Keratinocyte (primary cell): ENCODE measurements at places on chromosomes 13 and 19. TPM values are rescaled to one million over a fixed set of nuclear protein-coding genes. Genes with fewer than 3 reads are reported as not detected.

CPB2 gene
- polyA plus RNA-seq: 0.06 to 0.26 TPM (median 0.08 TPM) in 3 replicates

TMEM272 gene
- 0.01 TPM in 1 of 3 replicates, not detected in the others for polyA plus RNA-seq

PNMA8A gene
- polyA plus RNA-seq: 0.16 to 0.28 TPM (median 0.24 TPM) in 3 replicates

FRY gene
- polyA plus RNA-seq: 0.52 to 0.80 TPM (median 0.60 TPM) in 3 replicates

DPF1 gene
- polyA plus RNA-seq: 1.5 to 1.9 TPM (median 1.8 TPM) in 3 replicates

TSSK6 gene
- 0.47 to 1.0 TPM (median 0.77 TPM) in 3 replicates for polyA plus RNA-seq

GFY gene
- polyA plus RNA-seq: not detected in 3 replicates

MEF2B gene
- 0.05 to 0.17 TPM (median 0.11 TPM) in 3 replicates for polyA plus RNA-seq

USHBP1 gene
- polyA plus RNA-seq: not detected in 3 replicates

TICAM1 gene
- 2.1 to 2.5 TPM (median 2.2 TPM) in 3 replicates for polyA plus RNA-seq

PSG1 gene
- polyA plus RNA-seq: 0.24 to 0.28 TPM (median 0.27 TPM) in 3 replicates

OR7A5 gene
- polyA plus RNA-seq: 0.01 to 0.13 TPM in 2 of 3 replicates, not detected in the other

LILRB1 gene
- not detected in 3 replicates for polyA plus RNA-seq

KPTN gene
- polyA plus RNA-seq: 7.0 to 10.2 TPM (median 7.3 TPM) in 3 replicates

TMEM150B gene
- polyA plus RNA-seq: not detected in 3 replicates

FGF21 gene
- not detected in 3 replicates for polyA plus RNA-seq

CRLF1 gene
- polyA plus RNA-seq: 0.20 to 1.5 TPM (median 0.98 TPM) in 3 replicates

ZNF221 gene
- polyA plus RNA-seq: 1.5 TPM in 3 replicates

ZNF808 gene
- polyA plus RNA-seq: 5.7 to 6.8 TPM (median 5.8 TPM) in 3 replicates

NCR1 gene
- not detected in 3 replicates for polyA plus RNA-seq

CGB3 gene
- not detected in 3 replicates for polyA plus RNA-seq

ZNF136 gene
- 2.4 to 3.0 TPM (median 2.9 TPM) in 3 replicates for polyA plus RNA-seq

CGB2 gene
- polyA plus RNA-seq: not detected in 3 replicates

C13orf46 gene
- polyA plus RNA-seq: 0.03 to 0.10 TPM in 2 of 3 replicates, not detected in the other

VSTM1 gene
- polyA plus RNA-seq: not detected in 3 replicates

BCAM gene
- polyA plus RNA-seq: 13.6 to 28.4 TPM (median 20.8 TPM) in 3 replicates

ZNF471 gene
- 1.8 to 5.8 TPM (median 5.1 TPM) in 3 replicates for polyA plus RNA-seq

C19orf18 gene
- polyA plus RNA-seq: 0.24 to 0.59 TPM (median 0.48 TPM) in 3 replicates

ANGPTL4 gene
- 102 to 143 TPM (median 112 TPM) in 3 replicates for polyA plus RNA-seq

TNFSF13B gene
- 0.12 to 1.5 TPM (median 1.1 TPM) in 3 replicates for polyA plus RNA-seq

PINLYP gene
- 14.5 to 19.2 TPM (median 16.0 TPM) in 3 replicates for polyA plus RNA-seq

IL12RB1 gene
- 0.09 TPM in 1 of 3 replicates, not detected in the others for polyA plus RNA-seq

MEIOSIN gene
- not detected in 3 replicates for polyA plus RNA-seq

CBLC gene
- polyA plus RNA-seq: 27.8 to 58.6 TPM (median 30.1 TPM) in 3 replicates

GNG7 gene
- 0.01 to 0.11 TPM (median 0.06 TPM) in 3 replicates for polyA plus RNA-seq

ATP11A gene
- 3.6 to 4.3 TPM (median 4.3 TPM) in 3 replicates for polyA plus RNA-seq

FLT1 gene
- 0.01 to 0.21 TPM (median 0.02 TPM) in 3 replicates for polyA plus RNA-seq

LGALS7 gene
- 9.1 to 19.7 TPM (median 19.6 TPM) in 3 replicates for polyA plus RNA-seq

COMMD6 gene
- 96.8 to 451 TPM (median 403 TPM) in 3 replicates for polyA plus RNA-seq

GJA3 gene
- 0.07 to 0.13 TPM (median 0.09 TPM) in 3 replicates for polyA plus RNA-seq

LYPD5 gene
- 4.0 to 8.8 TPM (median 4.2 TPM) in 3 replicates for polyA plus RNA-seq

F2RL3 gene
- polyA plus RNA-seq: 0.01 TPM in 1 of 3 replicates, not detected in the others

CASP14 gene
- polyA plus RNA-seq: 52.7 to 243 TPM (median 122 TPM) in 3 replicates

PCDH20 gene
- not detected in 3 replicates for polyA plus RNA-seq

PAF1 gene
- 30.7 to 53.3 TPM (median 39.4 TPM) in 3 replicates for polyA plus RNA-seq

CYP2A7 gene
- polyA plus RNA-seq: not detected in 3 replicates

SSC5D gene
- not detected in 3 replicates for polyA plus RNA-seq

PGLYRP2 gene
- not detected in 3 replicates for polyA plus RNA-seq
